ENCODE measurements at places on chromosomes 11 and 22.
A peak's percentile ranks its signal among the peaks of the same experiment; 100 is the strongest.

- no peak for DNase-seq
Measured at GRCh38 chr11:101096036-101096704, 33.4 kb downstream of the PGR start.

DNA sequence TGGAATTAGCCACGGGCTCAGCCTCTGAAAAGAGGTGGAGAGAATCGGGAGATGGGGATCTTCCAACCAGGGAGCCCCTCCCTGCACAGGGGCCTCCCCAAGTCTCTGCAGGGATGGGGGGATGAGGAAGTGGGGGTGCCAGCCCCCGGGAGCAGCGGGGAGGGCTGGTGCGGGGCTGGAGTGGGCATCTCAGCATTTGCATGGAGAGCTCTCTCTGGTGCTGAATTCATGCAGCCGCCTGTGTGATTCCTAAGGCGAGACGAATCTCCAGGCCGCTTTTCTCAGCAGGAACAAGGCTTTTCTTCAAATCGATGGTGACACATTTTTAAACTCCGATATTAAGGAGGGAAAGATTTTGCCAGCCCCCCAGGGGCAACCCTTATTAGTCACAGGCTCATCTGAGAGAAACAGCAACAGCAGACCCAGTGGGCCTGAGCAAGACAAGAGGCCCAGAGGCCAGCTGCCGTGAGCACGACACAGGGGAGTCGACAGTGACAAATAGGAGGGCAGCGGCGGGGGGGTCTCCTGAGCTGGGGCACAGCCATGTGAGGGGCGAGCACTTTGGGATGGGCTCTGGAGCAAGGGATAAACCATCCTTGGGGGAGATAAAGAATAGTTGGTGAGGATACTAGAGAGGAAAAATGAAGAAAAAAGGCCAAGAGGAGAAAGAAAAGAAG lies 29.0 kb downstream of the MACROD1 start:
- no peak for DNase-seq

- peak; percentile 75 for DNase-seq
Measured at GRCh38 chr11:3824714-3825472, 15.9 kb downstream of the RHOG start.

DNA sequence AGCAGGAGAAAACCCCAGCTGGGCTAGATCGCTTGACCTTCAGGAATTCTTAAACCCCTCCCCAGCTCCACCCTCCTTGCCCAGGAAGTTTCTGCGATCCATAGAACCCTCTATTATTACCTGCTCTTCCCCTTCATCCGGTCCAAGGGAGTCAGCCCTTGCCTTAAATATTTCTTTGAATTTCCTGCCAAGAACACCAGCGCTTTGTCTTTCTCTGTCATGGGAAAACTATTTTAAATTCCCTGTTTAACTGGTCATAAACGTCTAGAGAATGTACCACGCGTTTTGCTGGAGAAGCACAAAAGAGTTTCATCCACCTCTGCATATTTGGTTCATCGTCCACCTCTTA lies 496 bp upstream of the TRAF6 start:
- DNase-seq = no peak

- no peak for DNase-seq
Measured at GRCh38 chr11:16441461-16441860, 85.1 kb upstream of the SOX6 start.

GRCh38 chr11:118055966-118056365 lies 20.9 kb upstream of the TMPRSS4 start:
- DNase-seq = no peak

DNA sequence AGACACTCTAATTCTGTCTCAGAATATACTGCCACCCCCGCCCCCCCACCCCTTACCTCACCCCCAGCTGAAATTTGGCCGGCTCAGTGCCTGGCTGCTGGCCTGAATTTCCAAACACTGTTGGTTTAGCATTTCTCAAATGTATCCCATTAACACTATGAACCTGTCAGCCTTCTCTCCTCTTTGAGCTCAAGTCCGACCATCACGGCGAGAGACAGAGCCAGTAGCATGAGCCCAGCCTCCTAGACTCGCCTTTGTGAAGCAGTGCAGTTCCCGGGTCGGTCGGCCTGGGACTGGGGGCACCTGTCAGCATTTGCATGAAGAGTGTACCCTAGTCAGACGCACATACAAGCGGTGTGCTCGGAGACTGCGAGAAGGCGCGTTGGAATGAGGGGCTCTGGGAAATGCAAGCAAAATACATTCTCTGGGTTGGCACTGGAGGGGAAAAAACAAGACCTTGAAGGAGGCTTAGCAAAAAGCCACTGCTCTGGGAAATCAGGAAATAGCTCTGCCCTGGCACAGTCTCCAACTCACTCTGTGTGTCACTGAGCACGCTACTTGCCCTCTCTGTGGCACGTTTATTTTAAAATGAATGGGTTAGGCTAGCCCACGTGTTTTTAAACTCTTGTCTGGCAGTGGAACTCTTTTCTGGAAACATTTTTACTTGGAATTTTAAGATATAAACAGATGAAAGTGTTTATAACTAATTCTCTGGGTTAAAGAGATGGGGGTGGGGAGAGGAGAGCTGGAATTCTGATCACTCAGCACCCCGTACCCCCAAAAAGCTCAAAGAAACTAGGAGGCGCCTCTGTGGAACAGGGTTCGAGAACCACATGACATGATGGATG lies 108.3 kb downstream of the TIMP3 start:
- DNase-seq = no peak

DNA sequence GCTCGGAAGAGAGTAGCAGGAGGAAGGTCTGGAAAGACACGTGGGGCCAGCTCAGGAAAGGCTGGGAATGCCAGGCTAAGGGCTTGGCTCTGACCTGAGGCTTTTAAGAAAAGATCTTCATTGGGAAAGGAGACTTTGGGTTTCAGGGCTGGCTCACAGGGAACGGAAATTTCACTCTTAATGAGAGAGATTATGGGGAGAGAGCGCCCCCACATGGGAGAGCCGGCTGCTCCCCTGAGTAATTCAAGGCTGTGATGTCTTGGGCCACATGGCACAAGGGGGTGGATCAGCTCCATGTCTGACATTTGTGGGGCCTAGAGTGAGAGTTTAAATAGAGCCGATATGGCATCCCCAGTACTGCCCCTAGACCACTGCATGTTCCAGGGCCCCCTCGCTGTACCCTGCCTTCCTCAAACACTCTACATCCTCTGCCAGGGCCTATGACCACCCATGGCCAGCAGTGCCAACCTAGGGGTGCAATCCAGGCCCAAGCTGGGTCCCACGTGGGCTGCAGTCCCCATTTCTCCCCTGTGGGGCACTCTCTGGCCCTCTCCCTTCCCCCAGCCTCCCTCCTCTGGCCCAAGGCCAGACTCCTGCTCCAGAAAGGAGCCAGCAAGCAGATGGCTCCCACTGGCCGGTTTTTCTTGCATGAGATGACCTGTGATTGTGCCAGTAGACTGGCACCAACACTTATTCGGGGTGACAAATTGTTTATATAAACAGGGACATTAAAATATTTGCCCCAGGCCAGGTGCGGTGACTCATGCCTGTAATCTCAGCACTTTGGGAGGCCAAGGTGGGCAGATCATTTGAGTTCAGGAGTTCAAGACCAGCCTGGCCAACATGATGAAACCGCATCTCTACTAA lies 75.2 kb downstream of the ISX start:
- no peak for DNase-seq

DNA sequence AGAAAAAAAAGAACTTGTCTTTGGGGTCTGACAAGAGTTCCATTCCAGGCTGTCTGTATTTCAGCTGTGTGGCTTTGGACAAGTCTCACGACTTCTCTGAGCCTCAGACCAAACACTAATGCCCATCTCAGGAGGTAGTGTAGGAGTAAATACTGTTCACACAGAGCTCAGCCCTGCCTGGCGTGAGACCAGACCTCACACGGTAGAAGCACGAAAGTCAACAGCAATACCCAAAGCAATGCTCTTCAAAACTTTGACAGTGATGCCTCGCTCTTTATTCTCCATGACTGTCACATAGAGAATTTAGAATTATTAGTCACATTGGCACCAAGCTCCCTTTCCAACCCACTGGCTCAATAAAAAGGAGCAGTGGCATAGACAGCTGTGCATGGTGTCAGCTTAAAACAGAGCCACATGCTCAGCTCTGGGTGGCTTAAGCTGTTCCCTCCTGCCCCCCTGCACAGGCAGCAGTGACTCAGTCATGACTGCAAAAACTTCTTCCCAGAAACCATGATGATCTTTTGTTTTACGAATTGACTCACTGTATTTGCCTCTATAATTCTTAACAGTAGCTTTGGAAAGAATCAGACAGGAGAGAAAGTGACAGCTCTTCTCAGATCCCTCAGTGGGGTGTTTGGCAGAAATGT lies 74.0 kb upstream of the PHF21B start:
- no peak for DNase-seq

GRCh38 chr11:7906481-7906880 lies 24.6 kb downstream of the OR10A6 start:
- no peak for DNase-seq

GRCh38 chr11:62588966-62589637 lies 2.2 kb downstream of the TUT1 start:
- no peak for DNase-seq

DNA sequence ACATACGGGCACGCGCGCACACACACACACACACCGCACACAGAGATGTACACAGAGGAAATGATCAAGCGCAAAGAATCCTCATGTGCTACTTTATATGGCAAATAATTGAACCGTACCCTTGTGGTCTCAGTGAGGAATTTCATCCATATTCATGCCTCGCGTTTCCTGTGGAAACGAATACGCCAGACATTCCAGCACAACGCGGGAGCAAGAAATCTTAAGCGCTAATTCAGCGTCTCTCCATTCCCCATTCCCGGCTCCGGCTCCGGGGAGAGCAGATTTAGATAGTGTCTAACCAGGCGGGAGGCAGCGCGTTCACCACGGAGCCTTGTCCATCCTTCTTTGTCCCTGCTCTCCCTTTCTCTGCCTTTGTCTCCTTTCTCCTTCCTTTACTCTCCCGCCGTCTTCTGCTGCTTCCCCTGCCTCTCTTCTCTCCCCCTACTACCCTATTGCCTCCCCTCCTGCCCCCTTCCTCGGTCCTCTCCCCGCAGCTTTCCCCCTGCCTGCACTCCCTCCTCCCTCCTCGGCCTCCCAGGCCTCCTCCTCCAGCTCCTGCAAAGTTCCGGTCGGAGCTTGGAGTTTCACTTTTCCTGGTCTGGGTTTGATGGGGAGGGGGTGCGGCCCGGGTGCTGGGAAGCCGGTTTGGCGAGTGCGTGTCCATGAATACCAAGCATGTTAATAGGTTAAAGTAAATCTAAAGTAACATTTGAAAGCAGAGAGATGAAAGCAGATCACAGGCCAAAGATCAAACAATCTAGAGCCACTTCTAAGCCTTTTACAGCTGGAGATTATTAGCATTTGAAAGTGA lies 579.3 kb downstream of the BUD13 start:
- no peak for DNase-seq

GRCh38 chr11:75562836-75563484 lies 907 bp downstream of the SERPINH1 start:
- DNase-seq = no peak

- no peak for DNase-seq
Measured at GRCh38 chr22:47055073-47055355, 292.6 kb downstream of the TBC1D22A start.

DNA sequence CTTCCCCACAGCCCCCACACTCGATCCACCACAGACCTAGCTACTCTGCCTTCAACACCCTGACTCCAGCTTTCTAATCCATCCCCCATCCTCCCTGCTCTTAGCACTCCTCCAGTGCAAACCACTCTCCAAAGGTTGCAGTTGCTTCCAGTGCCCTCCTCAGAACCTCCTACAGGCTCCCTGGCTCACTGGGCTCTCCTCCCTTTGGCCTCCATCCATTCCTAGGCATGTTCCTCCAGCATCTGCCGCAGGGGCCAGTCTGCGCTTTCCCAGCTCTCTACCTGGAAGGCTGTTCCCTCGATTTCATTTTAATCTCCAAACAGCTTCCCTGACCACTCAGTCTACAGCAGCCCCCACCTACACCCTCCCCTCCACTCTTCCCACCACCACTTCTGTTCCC lies 133.8 kb downstream of the SPATA19 start:
- no peak for DNase-seq

GRCh38 chr11:59102259-59102765 lies 4.7 kb upstream of the FAM111B start:
- no peak for DNase-seq

DNA sequence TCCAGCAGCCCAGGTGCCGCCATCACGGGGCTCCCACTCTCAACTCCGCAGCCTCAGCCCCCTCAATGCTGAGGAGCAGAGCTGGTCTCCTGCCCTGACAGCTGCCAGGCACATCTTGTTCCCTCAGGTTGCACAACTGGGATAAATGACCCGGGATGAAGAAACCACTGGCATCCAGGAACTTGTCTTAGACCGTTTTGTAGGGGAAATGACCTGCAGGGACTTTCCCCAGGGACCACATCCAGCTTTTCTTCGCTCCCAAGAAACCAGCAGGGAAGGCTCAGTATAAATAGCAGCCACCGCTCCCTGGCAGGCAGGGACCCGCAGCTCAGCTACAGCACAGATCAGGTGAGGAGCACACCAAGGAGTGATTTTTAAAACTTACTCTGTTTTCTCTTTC lies at the start of gene SAA1:
Gene SAA1 (plus strand): TSS at position 316 of the 400 bp plus-strand sequence. CDS start 624 bp downstream, outside the sequence.
- DNase-seq = no peak

DNA sequence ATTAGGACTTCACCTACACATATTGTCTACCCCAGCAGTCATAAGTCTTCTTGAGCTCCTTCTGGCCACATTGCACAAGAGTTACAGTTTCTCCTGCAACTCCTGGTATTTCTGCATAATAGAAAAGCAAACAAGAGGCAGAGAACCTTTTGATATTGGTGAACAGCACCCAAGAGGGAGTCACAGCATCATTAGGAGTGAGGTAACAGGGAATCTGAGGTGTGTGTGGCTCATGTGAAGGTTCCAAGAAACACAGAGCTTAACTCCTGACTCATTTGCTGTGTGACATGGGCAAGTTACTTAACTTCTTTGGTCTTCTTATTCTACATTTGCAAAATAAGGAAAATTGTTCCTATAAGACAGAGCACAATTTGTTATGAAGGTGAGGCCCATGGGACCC lies 374.6 kb downstream of the INSC start:
- no peak for DNase-seq

DNA sequence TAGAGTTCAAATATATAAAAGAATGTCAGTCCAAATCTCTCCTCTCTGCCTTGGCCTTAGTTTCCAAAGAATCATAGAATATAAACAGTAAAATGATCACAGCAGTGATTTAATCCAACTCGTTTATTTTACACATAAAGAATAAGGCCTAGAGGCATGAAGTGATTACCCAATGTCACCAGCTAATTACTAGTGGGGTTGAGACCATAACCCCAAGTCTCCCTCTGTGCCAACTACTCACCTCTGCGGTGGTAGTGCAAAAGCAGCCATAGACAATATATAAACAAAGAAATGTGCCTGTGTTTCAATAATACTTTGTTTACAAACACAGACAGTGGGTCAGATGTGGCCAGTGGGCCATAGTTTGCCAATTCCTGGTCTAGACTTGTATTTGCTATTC lies 96.6 kb upstream of the FAT3 start:
- no peak for DNase-seq

DNA sequence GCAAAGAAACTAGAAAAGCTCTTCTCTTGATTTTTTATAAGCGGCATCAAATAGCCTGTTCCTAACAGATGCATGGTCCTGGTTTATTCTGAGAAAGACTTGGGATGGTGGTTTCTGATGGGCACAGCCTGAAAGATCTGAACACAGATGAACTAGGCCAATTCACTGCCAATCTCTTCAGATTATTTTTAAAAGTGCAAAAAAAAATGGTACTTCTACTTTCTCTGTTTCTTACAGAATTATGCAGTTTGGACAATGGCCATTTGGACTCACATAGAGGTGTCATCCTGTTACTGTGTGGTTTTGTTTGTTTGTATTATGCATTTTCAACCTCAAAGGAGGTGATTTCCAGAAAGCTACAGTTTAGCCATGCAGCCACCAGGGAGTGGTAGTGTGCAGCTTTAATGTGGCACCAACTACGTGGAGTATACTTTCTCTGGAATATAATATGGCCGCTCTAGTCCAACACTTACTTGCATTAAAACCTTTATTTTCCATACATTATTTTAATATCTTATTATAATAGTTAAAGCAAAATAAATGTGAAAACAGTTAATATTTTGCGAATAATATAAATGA lies 469.8 kb upstream of the KIRREL3 start:
- no peak for DNase-seq

Measured in GDM1 (cell line).